H9 (cell line): ENCODE measurements at places on chromosomes 2 and 18. TPM values are rescaled to one million over a fixed set of nuclear protein-coding genes. Genes with fewer than 3 reads are reported as not detected.

- peaks cover 9% of the 10 kb centered on the region for H3K36me3 ChIP-seq
- peaks cover 8% of the 10 kb centered on the region; the same call in 1 of the 2 replicates for H3K4me1 ChIP-seq
- no peak overlapping the region for H3K27ac ChIP-seq
- DNase-seq: peak; percentile 64
- peak overlapping the region; percentile 83 for H3K4me3 ChIP-seq
- peaks cover 28% of the 10 kb centered on the region; the same call in 1 of the 2 replicates for H3K27me3 ChIP-seq
These were observed 12.8 kb downstream of the ALPG start for GRCh38 chr2:232419245-232420072.

SRSF7 gene
- 576 and 589 TPM in 2 replicates for total RNA-seq

DNA sequence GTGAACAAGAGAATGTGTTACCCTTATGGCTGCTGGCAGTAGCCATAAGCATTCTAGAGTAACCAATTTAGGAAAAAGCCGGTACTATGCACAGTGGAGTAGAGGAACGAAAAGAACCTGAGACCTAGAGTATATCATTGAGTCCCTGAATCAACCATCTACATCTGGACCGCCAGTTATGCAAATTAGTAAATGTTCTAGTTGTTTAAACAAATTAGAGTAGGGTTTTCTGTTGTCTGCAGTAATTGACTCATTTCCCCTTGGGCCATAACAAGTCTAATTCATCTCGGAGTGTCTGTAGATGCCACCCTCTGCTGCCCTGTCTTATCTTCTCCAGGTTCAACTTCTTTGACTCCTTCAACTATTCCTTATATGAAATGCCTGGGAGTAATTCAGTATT, 60.1 kb upstream of the CAPN13 start:
- no peaks in the 10 kb centered on the region for H3K36me3 ChIP-seq
- H3K4me3 ChIP-seq: no peak overlapping the region
- no peaks in the 10 kb centered on the region for H3K27me3 ChIP-seq
- no peak for DNase-seq

GRCh38 chr2:61318553-61318952, 152.3 kb downstream of the USP34 start:
- no peak overlapping the region for H3K27ac ChIP-seq
- no peak overlapping the region for H3K4me3 ChIP-seq
- DNase-seq: no peak
- no peaks in the 10 kb centered on the region for H3K4me1 ChIP-seq
- no peaks in the 10 kb centered on the region for H3K27me3 ChIP-seq
- H3K36me3 ChIP-seq: peaks cover 49% of the 10 kb centered on the region

SCN7A gene
- total RNA-seq: 0.07 and 0.11 TPM in 2 replicates

DNA sequence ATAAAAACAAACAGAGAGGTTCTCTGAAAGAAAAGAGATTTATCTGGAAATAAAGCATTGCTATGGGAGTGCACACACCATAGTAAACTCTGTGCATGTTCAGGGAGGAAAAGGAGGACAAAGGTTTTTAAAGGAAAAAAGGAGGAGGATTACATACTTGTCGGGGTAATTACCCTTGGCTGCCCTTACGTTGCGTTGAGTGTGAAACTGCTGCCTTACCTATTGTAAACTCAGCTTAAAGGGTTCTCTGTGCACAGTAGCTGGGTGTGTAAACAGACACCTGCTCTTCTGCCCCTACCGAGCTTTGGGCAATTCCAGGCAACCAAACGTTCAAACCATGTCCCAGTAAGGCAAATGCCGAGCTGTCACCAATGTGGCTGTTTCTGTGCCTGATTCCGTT, 29.6 kb upstream of the PXDN start:
- peaks cover under 1% of the 10 kb centered on the region; the same call in 1 of the 2 replicates for H3K27me3 ChIP-seq
- H3K4me1 ChIP-seq: peaks cover 7% of the 10 kb centered on the region; the same call in 1 of the 2 replicates
- no peak overlapping the region for H3K4me3 ChIP-seq

CAPG gene
- total RNA-seq: 72.8 and 78.8 TPM in 2 replicates

DNA sequence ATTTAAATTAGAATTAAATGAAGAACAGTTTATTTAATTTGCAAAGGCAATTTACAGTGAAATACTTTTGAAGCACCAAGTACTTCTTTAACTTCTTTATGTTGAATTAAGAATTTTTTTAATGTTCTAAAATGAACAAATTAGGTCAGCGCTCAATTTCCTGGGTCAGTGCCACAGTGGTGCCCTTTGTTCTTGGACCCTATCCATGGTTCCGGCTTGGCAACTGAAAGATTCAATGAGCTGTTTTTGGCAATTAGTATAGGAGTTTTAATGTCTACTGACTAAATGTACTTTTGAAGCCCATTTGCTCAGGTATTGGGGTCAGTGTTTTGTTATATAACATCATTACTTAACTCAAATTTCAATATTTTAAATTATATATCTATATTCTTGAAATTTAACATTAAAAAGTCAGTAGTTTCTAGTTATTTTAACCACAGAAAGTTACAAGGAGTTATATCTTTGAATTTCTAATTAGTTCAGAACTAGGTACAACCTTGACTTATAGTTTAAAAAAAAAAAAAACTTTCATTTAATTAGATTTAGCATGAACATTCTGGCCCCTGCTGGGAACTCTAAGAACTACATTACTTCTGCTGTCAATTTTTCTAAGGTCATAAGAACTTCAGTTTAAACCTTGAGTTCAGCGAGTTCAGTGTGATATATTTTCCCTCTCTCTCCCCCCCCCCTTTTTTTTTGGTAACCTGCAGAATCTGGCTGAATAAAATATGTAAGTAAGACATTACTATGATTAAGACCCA, 7.6 kb upstream of the MSTN start:
- H3K36me3 ChIP-seq: no peaks in the 10 kb centered on the region
- H3K4me3 ChIP-seq: no peak overlapping the region
- H3K27me3 ChIP-seq: no peaks in the 10 kb centered on the region

RNF181 gene
- total RNA-seq: 120 and 122 TPM in 2 replicates

- H3K27me3 ChIP-seq: no peaks in the 10 kb centered on the region
- peaks cover 5% of the 10 kb centered on the region; the same call in 1 of the 3 replicates for H3K36me3 ChIP-seq
- H3K4me3 ChIP-seq: no peak overlapping the region
- H3K4me1 ChIP-seq: no peaks in the 10 kb centered on the region; the same call in 1 of the 2 replicates
These were observed 30.3 kb upstream of the B3GNT7 start for GRCh38 chr2:231364961-231365810.

- H3K27me3 ChIP-seq: no peaks in the 10 kb centered on the region
- H3K36me3 ChIP-seq: no peaks in the 10 kb centered on the region
- H3K4me3 ChIP-seq: no peak overlapping the region
- H3K4me1 ChIP-seq: no peaks in the 10 kb centered on the region; the same call in 1 of the 2 replicates
These were observed 258.5 kb downstream of the DOK6 start for GRCh38 chr18:69659142-69659651.

DNA sequence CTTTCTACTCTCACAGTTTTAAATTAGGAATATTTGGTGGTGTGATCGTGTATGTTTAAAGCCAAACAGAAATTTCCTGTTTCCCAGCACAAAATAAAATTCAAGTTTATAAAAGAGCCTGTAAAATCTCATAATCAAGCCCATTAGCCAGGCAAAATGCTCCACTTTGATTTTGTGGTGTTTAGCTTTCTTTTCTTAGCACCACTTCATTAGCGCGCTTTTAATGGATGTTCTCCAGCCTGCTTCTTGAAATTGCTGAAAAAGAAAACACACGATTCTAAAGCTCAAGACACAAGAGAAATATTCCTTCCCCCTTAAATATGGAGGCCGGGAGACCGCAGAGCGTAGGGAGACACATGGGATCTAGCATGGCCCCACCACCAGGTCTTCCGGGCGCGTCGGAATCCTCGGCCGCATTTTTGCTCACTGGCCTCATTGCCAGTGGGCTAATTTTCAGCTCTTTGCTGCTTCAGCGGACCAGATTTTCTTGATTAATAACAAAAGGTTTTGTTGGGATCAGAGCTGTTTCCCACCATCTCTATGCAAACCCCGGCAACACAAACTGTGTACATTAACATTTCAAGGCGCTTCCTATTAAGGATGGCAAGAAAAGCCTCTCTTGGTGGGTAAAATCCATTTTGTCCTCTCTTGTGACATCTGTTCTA, 40.4 kb upstream of the ID2 start:
- peak overlapping the region; percentile 4; the same call in 1 of the 2 replicates for H3K4me3 ChIP-seq
- no peak overlapping the region for H3K27ac ChIP-seq
- no peak for DNase-seq
- no peaks in the 10 kb centered on the region; the same call in 1 of the 2 replicates for H3K27me3 ChIP-seq
- no peaks in the 10 kb centered on the region for H3K36me3 ChIP-seq

DNA sequence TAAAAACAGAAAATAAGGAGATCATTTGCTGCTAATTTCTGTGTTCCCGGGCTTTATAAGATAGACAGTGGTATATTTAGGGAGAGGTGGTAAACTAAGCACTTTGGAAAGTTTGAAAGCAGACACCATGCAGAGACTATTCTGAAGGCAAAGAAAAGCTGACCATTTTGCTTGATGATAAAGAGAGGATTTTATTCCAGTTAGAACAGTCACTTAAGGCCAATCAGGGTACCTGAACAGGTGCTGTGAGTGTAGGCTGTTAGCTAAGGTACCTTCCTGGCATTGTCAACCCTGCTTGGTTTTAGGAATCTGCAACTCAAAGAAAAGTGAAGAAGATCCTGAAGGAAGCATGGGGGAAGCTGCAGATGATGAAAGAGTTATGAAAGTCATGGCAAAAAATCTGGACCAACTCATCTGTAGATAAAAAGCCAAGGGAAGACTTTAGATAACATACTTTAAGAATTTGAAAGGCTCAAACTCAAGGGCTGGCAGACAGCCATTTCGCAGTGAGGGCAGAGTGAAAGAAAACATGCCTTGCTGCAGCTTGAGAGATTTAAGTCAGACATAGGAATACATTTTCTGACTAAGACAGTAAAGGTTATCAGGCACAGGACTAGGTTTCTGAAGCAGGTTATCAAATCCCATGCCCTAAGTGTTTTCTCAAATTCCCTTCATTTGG, 80.1 kb upstream of the ARL5A start:
- H3K27ac ChIP-seq: no peak overlapping the region
- H3K36me3 ChIP-seq: no peaks in the 10 kb centered on the region
- no peak for DNase-seq
- 0 out of 2 replicates have a peak, but pooled peaks cover 2% of the 10 kb centered on the region for H3K4me1 ChIP-seq
- H3K27me3 ChIP-seq: no peaks in the 10 kb centered on the region; the same call in 1 of the 2 replicates

DNA sequence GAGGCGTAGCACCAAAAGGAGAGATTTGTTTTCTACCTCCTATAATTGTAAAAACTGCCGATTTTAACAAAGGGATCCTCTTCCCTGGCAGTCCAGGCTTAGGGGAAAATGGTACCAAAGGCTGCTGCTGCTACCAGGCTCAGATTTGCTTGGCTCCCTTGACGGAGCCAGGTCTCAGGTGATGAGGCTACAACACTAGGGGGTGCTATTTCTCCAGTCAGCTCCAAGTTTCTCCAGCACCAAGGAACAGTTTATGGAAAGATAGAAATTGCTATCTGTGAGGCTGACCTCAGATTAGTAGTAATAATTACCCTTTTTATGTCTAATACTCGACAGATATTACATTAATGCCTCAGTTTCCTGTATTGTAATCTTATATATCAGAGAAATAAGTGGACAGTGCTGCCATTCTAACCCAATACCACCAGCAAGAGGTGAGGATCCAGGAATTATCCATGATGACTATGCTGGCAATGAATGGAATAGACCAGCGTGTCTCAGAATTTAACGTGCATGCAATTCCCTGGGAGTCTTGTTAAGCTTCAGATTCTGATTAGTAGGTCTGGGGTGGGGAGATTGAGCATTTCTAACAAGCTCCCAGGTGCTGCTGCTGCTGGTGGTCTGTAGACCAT, 111.3 kb downstream of the ESCO1 start:
- H3K27me3 ChIP-seq: no peaks in the 10 kb centered on the region
- no peak overlapping the region for H3K27ac ChIP-seq
- H3K36me3 ChIP-seq: 0 out of 2 replicates have a peak, but pooled peaks cover 5% of the 10 kb centered on the region
- no peak overlapping the region for H3K4me3 ChIP-seq
- H3K4me1 ChIP-seq: peaks cover 2% of the 10 kb centered on the region; the same call in 1 of the 2 replicates

DNA sequence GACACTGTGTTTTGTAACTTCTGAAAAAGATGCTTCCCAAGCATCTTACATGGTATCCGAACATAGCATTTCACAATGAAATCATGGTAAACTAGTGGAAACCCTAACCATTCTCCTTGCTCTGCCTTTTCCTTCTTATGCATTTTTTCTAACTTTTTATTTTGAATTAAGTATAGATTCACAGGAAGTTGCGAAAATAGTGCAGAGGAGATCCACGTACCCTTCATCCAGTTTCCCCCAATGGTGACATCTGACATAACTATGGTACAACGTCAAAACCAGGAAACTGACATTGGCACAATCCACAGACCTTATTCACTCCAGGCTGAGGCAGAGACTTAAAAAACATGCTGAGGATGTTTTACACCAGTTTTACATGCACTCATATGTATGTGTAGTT, 38.3 kb downstream of the AAK1 start:
- H3K36me3 ChIP-seq: peaks cover 9% of the 10 kb centered on the region; the same call in 1 of the 2 replicates
- DNase-seq: no peak
- H3K27ac ChIP-seq: no peak overlapping the region
- H3K4me3 ChIP-seq: no peak overlapping the region
- H3K4me1 ChIP-seq: no peaks in the 10 kb centered on the region; the same call in 1 of the 2 replicates

GRCh38 chr2:110731064-110731463, 1.3 kb upstream of the ACOXL start:
- H3K36me3 ChIP-seq: peaks cover 7% of the 10 kb centered on the region
- DNase-seq: no peak
- peaks cover 3% of the 10 kb centered on the region; the same call in 1 of the 2 replicates for H3K27me3 ChIP-seq
- H3K4me3 ChIP-seq: peak overlapping the region; percentile 91
- H3K4me1 ChIP-seq: peaks cover 15% of the 10 kb centered on the region
- H3K27ac ChIP-seq: peak overlapping the region; percentile 40

- H3K36me3 ChIP-seq: 0 out of 2 replicates have a peak, but pooled peaks cover 2% of the 10 kb centered on the region
- H3K27ac ChIP-seq: no peak overlapping the region
- no peaks in the 10 kb centered on the region for H3K4me1 ChIP-seq
- no peak overlapping the region for H3K4me3 ChIP-seq
- H3K27me3 ChIP-seq: no peaks in the 10 kb centered on the region
These were observed 58.2 kb upstream of the ST6GAL2 start for GRCh38 chr2:106944215-106944614.

DNA sequence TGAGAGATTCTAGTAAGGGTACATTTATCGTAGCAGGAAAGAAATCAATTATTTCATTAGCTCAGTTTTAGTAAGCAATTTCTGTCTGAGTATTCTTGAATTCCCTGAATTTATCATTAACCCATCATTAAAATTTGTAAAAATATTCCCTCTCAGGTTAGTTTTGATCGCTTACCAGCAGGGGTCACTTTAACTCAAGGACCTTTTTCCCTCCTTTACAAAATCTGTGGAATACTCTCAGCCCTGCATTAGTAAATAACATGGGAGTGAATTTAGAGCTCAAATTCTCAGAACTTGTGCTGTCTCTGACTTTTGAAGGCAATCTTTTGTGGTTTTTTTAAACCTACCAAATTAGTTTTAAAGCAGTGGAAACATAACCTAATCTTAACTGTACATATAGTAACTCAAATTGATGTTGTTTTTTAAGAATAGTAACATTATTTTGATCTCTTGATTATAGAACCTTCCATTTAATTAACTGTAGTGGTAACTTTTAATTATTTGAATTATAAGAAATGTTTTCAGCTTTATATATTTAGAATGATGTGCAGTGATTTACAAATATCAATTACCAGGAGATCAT, 97.2 kb downstream of the AGPS start:
- DNase-seq: no peak
- H3K27ac ChIP-seq: no peak overlapping the region
- H3K4me3 ChIP-seq: no peak overlapping the region
- H3K36me3 ChIP-seq: peaks cover 5% of the 10 kb centered on the region; the same call in 1 of the 2 replicates

SP140 gene
- total RNA-seq: 0.31 and 0.70 TPM in 2 replicates

SERPINB7 gene
- total RNA-seq: not detected in 2 replicates

- no peaks in the 10 kb centered on the region for H3K4me1 ChIP-seq
- H3K27me3 ChIP-seq: no peaks in the 10 kb centered on the region
- DNase-seq: no peak
- H3K4me3 ChIP-seq: no peak overlapping the region
- peaks cover 15% of the 10 kb centered on the region for H3K36me3 ChIP-seq
These were observed 66.8 kb downstream of the KYNU start for GRCh38 chr2:142944264-142944663.

GRCh38 chr2:105919826-105920225, 175.1 kb downstream of the NCK2 start:
- H3K36me3 ChIP-seq: peaks cover 1% of the 10 kb centered on the region; the same call in 1 of the 3 replicates
- DNase-seq: no peak
- no peaks in the 10 kb centered on the region for H3K27me3 ChIP-seq
- H3K4me3 ChIP-seq: no peak overlapping the region
